Common myeloid progenitor, CD34-positive (primary cell): ENCODE measurements at places on chromosomes 1 and 21.

DNA sequence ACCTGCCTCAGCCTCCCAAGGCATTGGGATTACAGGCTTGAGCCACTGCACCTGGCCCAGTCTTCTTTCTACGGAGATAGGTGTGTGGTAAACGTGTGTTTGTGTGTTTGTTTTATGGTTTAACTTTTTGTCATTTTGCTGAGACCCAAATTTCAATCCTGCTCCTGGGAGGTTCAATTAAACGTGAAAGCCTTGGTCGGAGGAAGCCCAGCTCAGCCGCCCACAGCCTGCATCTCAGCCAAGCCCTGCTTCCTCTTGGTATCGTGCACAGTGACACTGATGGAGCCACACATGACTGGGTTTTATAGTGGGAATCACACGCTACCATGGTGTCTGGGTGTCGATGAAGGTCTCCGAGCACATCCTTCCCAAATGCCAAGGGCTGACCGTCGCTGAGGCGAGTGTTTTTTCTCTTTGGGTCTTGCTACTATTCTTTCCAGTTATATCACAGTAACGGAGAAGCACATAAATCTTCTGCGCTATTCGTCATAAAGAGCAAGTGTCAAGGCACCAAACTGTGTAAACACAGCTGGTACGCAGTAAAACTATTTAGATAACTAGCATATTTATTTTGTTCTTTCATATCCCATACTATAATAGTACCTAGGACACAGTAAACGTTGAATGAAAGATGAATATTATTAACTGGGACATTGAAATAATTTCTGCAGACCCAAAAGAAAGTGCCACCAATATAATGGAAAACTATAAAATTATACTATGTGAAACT lies 39.3 kb downstream of the HLCS start:
- no peak overlapping the region for H3K4me3 ChIP-seq
- no peak overlapping the region for H3K27ac ChIP-seq
- H3K36me3 ChIP-seq, result peaks cover 14% of the 10 kb centered on the region
- no peaks in the 10 kb centered on the region for H3K27me3 ChIP-seq
- H3K4me1 ChIP-seq, result no peaks in the 10 kb centered on the region
- no peak for DNase-seq

DNA sequence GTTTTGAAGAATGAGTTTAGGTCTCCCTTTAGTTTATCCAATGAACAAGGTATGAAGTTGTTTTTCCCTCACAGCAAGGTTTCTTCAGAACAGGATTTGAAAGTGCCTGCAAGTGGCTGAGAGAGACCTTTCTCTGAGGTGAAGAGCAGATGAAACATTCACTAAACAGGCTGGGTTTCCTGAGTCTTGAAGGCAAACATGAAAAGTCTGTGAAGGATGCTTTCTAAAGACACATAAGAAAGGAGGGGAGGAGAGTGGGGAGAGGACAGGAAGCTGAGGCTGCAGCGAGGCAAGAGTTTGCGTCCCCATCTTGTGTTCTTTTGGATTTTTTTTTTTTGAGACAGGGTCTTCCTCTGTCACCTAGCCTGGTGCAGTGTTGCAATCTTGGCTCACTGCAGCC lies 95.7 kb upstream of the SIM2 start:
- H3K27ac ChIP-seq, result no peak overlapping the region
- H3K36me3 ChIP-seq, result no peaks in the 10 kb centered on the region

DNA sequence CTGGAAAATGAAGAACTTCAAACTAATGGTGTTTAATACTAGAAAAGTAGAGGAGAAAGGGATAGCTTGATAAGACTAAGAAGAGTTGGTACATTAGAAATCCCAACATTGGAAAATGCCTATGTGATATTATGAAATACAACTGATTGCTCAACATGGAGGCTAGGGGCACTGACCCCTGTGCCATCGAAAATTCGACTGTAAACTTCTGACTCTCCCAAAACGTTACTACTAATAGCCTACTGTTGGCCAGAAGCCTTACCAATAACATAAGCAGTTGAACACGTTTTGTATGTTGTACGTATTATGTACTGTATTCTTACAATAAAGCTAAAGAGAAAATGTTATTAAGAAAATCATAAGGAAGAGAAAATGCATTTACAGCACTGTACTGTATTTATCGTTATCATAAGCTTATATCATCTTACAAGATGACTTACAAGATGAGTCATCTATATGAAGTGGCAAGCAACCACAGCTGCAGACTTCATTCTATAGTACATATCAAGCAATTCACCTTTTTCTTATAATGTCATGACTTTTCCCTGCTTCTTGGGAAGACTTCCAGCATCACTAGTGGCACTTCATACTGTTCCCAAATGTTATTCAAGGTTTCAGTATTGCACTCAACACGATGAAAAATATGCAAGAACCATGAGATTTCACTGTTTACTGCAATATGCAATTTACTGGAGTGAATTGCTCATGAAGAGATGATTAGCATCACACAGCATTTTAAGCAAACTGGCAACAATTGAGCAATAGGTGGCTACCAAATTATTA lies 12.9 kb upstream of the CTSK start:
- no peak overlapping the region for H3K27ac ChIP-seq
- no peaks in the 10 kb centered on the region for H3K27me3 ChIP-seq
- no peaks in the 10 kb centered on the region for H3K4me1 ChIP-seq
- H3K4me3 ChIP-seq, result no peak overlapping the region
- no peak for DNase-seq

- no peaks in the 10 kb centered on the region for H3K27me3 ChIP-seq
- H3K27ac ChIP-seq, result no peak overlapping the region
- H3K4me3 ChIP-seq, result no peak overlapping the region
- no peaks in the 10 kb centered on the region for H3K4me1 ChIP-seq
Measured at GRCh38 chr21:27818847-27819246, 852.0 kb upstream of the ADAMTS5 start.

GRCh38 chr1:115277276-115277675 lies 60.8 kb downstream of the NGF start:
- no peak overlapping the region for H3K4me3 ChIP-seq
- peak; percentile 15 for DNase-seq
- no peak overlapping the region for H3K27ac ChIP-seq

DNA sequence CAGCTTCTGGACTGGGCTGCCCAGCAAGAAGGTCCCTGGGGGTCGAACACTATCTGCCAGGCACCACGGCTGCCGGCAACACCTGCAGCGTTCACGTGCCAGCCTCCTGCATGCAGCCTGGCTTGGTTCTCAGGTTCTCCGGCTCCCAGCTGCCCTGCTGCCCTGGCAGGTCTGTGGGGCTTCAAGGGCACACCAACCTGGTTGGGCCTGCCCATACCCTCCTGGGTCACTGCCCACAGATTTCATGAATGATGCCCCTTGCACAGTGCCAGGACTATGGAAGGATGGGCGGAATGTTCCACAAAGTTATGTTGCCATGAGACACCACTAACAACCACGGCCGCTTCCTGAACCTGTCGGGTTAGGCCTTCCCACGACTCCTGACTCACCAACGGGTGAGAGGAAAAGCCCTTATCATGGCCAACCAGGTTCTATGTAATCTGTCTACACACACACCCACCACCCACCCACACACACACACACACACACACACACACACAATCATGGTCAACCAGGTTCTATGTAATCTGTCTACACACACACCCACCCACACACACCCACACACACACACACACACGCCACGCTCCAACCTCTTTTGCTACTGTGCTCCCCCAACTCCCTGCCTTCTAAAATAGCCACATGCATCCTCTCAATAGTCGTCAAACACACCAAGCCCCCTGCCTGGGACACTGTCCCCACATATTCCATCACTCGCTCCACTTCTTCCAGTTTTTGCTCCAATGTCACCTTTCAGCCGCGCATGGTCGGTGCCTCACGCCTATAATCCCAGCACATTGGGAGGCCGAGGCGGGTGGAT lies 32.2 kb downstream of the HSPG2 start:
- H3K4me1 ChIP-seq, result peaks cover 84% of the 10 kb centered on the region
- no peaks in the 10 kb centered on the region for H3K36me3 ChIP-seq
- peak; percentile 99 for DNase-seq
- no peak overlapping the region for H3K4me3 ChIP-seq

DNA sequence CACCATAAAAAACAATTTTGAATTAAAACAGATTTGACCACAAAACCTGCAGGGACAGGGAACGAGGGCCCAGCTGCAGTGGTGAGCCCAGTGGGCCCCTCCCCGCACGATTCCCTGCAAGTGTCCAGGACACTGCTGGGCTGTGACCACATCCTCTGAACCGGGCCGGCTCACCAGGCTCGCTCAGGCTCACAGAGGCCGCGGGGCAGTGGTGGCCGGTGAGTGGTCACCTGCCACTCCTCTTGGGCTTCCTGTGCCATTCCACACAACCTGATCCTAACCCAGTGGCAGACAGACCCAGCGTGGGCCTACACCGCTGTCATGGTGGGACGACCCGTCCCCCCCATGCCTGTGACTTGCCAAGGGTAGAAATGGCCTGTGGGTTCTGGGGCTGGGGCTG lies 36.5 kb upstream of the RIPK4 start:
- H3K27ac ChIP-seq, result no peak overlapping the region
- H3K4me3 ChIP-seq, result no peak overlapping the region
- peaks cover 20% of the 10 kb centered on the region for H3K4me1 ChIP-seq
- H3K36me3 ChIP-seq, result peaks cover 65% of the 10 kb centered on the region

- no peak overlapping the region for H3K27ac ChIP-seq
- no peaks in the 10 kb centered on the region for H3K27me3 ChIP-seq
- H3K36me3 ChIP-seq, result peaks cover 5% of the 10 kb centered on the region
- H3K4me1 ChIP-seq, result no peaks in the 10 kb centered on the region
- no peak for DNase-seq
Measured at GRCh38 chr1:24369801-24370200, 43.8 kb downstream of the STPG1 start.

DNA sequence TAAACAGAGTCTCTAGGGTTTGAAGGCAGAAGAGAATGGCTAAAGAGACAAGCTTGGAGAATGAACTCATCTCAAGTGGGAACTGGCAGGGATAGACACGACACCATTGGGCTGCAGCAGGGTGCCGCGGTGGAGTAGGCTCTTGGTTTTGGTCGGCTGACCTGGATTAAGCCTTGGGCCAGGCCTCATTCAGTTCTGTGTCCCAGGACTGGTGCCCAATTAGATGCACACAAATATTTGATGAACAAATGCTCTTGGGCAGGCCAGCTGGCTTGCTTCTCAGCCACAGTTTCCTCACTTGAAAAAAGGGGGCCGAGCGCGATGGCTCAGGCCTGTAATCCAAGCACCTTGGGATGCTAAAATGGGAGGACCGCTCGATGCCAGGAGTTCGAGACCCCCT lies 53.4 kb upstream of the CITED4 start:
- H3K36me3 ChIP-seq, result no peaks in the 10 kb centered on the region
- no peak overlapping the region for H3K4me3 ChIP-seq
- H3K27me3 ChIP-seq, result no peaks in the 10 kb centered on the region
- H3K4me1 ChIP-seq, result no peaks in the 10 kb centered on the region
- DNase-seq, result no peak

GRCh38 chr21:45098867-45099266 lies 24.5 kb downstream of the ADARB1 start:
- no peak overlapping the region for H3K4me3 ChIP-seq
- peaks cover 2% of the 10 kb centered on the region for H3K4me1 ChIP-seq
- H3K36me3 ChIP-seq, result no peaks in the 10 kb centered on the region

DNA sequence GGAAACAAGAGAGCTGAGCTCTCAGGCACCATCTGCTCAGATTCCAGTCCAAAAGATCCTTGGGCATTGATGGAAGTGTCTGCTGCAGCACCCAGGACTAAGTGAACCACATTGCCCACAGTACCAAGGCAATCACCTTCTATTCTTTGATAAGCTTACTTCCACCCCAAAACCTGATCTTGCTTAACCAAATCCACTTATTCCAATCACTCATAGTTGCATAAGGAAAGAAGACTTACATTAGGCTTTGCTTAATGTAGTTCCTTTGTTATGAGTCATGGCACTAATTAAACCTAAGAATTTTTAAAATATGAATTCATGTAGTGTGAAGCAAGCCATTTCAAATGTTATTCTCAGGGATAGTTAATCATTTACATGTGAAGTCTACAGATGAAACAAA lies 84.5 kb downstream of the UCHL5 start:
- no peaks in the 10 kb centered on the region for H3K27me3 ChIP-seq
- no peaks in the 10 kb centered on the region for H3K4me1 ChIP-seq
- H3K4me3 ChIP-seq, result no peak overlapping the region
- DNase-seq, result no peak

- no peak overlapping the region for H3K27ac ChIP-seq
- H3K36me3 ChIP-seq, result no peaks in the 10 kb centered on the region
- H3K4me3 ChIP-seq, result peak overlapping the region; percentile 27
- no peaks in the 10 kb centered on the region for H3K4me1 ChIP-seq
Measured at GRCh38 chr1:117534995-117535467, 70.8 kb upstream of the TENT5C start.

DNA sequence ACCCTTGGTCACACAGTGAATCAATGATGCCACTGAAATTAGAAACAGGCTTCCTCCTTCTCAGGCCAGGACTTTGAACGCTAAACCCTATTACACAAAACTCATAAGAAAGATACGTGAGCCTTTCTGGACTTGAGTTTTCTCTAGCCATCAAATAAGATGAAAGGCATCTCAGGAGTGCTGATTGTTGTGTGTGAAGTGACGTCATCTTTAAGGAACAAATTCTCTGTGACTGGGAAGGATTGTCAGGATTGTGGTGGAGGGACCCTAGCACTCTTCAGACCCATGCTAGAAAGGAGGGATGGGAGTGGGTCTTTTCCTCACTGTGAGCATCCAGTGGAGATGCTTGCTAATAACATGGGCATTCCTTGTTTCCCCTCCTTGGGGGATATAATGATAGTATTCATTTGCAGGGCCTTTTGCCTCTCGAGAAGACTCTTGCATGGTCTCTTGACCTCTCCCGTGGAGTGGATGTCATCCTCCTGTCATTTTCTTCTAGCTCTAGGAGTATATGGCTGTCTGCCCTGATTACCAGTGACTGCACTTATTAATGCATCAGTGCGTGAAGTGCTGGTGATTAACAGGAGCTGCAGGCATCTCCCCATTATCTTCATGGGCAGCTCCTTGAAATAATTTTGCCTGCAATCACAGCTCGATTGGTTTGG lies 39.9 kb downstream of the SPATA46 start:
- DNase-seq, result no peak
- no peaks in the 10 kb centered on the region for H3K27me3 ChIP-seq
- H3K36me3 ChIP-seq, result no peaks in the 10 kb centered on the region
- H3K4me3 ChIP-seq, result no peak overlapping the region
- H3K4me1 ChIP-seq, result no peaks in the 10 kb centered on the region

GRCh38 chr1:187645651-187646050 lies 816.9 kb downstream of the PLA2G4A start:
- no peaks in the 10 kb centered on the region for H3K36me3 ChIP-seq
- H3K4me1 ChIP-seq, result no peaks in the 10 kb centered on the region
- no peak for DNase-seq
- no peak overlapping the region for H3K4me3 ChIP-seq

- peaks cover 6% of the 10 kb centered on the region for H3K4me1 ChIP-seq
- H3K27me3 ChIP-seq, result no peaks in the 10 kb centered on the region
- DNase-seq, result no peak
Measured at GRCh38 chr1:41539418-41539805, 54.9 kb upstream of the EDN2 start.

GRCh38 chr1:208944981-208945451 lies 638.5 kb upstream of the CAMK1G start:
- no peaks in the 10 kb centered on the region for H3K27me3 ChIP-seq
- no peaks in the 10 kb centered on the region for H3K36me3 ChIP-seq
- H3K4me1 ChIP-seq, result no peaks in the 10 kb centered on the region
- DNase-seq, result no peak

GRCh38 chr1:72521659-72522058 lies 239.3 kb upstream of the NEGR1 start:
- no peak overlapping the region for H3K4me3 ChIP-seq
- no peak for DNase-seq
- no peaks in the 10 kb centered on the region for H3K4me1 ChIP-seq
